ENCODE measurements at places on chromosomes 5 and 9. TPM values are rescaled to one million over a fixed set of nuclear protein-coding genes. Genes with fewer than 3 reads are reported as not detected.

- no peak for DNase-seq
Measured at GRCh38 chr5:19492861-19493260, 495.1 kb downstream of the CDH18 start.

DNA sequence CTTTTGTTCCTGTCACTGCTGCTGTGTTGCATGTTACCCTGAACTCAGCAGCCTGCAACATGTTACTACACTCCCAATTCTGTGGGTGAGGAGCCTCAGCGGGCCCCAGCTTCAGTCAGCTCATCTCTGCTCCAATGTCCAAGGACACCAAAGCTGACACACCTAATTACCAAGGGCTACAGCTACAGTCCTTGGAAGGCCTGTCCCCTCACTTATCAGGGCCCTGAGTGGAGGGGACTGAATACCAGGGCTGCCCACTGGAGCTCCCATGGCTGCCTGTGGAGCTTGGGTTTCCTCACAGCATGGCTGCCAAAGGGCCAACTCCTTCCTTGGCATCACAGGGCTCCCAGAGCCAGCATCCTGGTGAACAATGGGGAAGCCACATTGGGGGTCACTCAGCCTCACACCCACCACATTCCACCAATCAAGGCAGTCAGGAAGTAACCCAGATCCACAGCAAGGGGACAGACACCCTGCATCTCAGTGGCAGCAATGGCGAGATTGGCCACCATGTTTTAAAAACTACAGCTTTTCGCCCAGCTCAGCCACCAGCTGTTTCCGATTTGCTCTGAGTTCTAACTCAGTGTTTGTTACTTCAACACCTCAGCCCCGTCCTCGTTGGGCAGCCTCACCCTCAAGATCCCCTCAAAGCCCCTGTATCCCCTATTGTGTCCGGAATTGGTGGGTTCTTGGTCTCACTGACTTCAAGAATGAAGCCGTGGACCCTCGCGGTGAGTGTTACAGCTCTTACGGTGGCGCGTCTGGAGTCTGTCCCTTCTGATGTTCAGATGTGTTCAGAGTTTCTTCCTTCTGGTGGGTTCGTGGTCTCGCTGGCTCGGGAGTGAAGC, 18.9 kb downstream of the SEMA4D start:
- DNase-seq: peak; percentile 61

- no peak for DNase-seq
Measured at GRCh38 chr5:38650540-38650939, 94.1 kb upstream of the LIFR start.

The RNF208 gene
- total RNA-seq: 10.4 TPM

The SNX30 gene
- 3.8 TPM for total RNA-seq

Measured in activated CD8-positive, alpha-beta T cell treated with anti-CD3 and anti-CD28 coated beads for 36 hours (primary cell).